Inflammatory macrophage treated with lipopolysaccharide for 1 hour (primary cell): ENCODE measurements at places on chromosomes 7 and 10.

- DNase-seq, result peak; percentile 85
Observed at GRCh38 chr10:6074489-6075301, 12.5 kb upstream of the IL2RA start.

GRCh38 chr10:76543655-76544054, 1094.0 kb downstream of the KCNMA1 start:
- DNase-seq, result no peak

DNA sequence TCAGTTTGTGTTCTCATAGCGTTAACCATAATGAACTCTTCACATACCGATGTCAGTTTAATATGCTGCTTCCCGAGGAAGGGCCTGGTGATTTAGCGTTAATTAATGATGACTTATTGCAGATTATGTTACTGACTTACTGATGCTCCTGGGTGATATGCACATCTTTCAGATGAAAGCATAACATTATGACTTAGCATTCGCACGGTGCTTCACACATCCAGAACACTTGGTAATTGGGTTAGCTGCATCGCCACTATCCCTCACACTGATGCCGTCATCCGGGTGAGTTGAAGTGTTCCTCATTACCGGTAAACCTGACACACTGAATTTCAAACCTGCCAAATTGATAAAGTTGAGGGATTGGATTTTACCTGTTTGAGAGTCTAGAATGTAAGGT, 239.0 kb upstream of the PODXL start:
- no peak for DNase-seq

- DNase-seq, result no peak
Observed at GRCh38 chr10:52642208-52642607, 130.4 kb downstream of the MBL2 start.

- no peak for DNase-seq
Observed at GRCh38 chr10:93206652-93207051, 133.0 kb downstream of the CYP26A1 start.

DNA sequence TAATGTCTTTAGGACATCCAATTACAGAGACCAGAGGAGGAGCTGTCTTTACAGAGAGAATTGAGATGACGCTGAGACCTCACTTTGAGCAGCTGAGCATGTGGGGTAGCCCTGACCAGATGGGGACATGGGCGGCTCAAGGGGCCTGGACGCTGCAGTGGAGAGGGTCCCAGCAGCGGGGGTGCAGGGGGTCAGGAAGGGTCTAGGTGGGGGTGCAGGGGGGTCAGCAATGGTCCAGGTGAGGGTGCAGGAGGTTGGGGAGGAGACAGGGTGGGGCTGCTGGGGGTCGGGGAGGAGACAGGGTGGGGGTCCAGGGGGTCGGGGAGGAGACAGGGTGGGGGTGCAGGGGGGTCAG, 43.2 kb upstream of the CFAP46 start:
- DNase-seq, result no peak

- no peak for DNase-seq
Observed at GRCh38 chr10:57898231-57898630, 369.5 kb downstream of the IPMK start.

GRCh38 chr7:106126170-106126938, 14.2 kb upstream of the SYPL1 start:
- peak; percentile 61 for DNase-seq

- DNase-seq, result no peak
Observed at GRCh38 chr10:62893036-62893435, 76.9 kb upstream of the EGR2 start.

GRCh38 chr7:48938539-48939295, 14.4 kb downstream of the CDC14C start:
- no peak for DNase-seq

- DNase-seq, result peak; percentile 69
Observed at GRCh38 chr10:86354761-86355540, 11.6 kb downstream of the GRID1 start.

DNA sequence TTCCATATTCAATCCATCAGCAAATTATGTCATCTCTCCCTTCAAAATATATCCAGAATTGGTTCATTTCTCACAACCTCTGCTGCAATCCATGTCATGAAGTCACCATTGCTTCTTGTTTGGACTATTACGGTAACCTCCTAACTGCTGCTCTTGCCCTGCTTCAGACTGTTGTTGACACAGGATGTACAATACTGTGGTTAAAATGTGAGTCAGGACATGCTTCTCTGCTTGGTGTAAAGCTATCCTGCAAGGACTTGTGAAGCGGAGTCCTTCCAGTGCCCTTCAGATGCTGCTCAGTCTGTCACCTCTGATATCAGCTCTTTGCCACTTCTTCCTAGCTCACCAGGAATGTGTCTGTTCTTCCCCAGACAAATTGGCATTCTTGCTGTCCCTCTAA, 10.4 kb upstream of the NXPH1 start:
- no peak for DNase-seq

DNA sequence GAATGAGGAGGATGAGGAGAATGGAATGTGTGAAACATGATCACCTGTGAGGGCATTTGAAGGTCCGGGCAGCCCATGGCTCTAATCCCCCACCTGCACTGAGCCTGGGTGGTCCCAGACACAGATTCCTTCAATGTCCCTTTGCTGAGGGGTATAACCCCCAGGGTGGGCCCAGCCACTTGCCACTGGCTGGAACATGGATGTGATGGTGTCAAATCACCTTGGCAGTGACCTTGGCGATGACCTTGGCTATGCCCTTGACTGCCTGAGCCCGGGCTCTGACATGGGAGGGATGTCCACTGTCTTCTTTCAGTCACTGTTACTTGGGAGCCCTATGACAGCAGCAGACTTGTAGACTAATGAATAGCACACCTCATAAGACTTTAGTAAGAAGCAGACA, 44.0 kb downstream of the PRKCQ start:
- DNase-seq, result no peak

GRCh38 chr10:77299320-77299719, 338.3 kb downstream of the KCNMA1 start:
- DNase-seq, result no peak

DNA sequence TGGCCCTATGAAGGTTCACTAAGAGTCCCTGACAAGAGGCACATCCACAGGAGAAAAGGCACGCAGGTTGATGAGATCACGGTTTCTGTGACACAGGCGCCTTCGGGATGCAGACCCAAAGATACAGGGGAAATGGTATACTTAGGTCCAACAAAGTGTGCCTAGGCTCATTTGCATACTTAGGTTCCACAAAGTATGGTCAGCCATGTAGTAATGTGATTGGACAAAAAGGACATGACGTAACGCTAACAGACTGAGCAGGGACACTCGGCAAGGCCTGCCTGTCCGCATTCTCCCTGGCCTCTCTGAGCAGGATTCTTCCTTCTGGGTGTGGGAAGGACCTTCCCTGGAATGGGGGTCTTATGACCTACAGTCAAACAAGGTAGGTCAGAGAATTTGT, 190.6 kb downstream of the CELF2 start:
- DNase-seq, result no peak

- no peak for DNase-seq
Observed at GRCh38 chr10:77825965-77826364, 100.6 kb downstream of the DLG5 start.

DNA sequence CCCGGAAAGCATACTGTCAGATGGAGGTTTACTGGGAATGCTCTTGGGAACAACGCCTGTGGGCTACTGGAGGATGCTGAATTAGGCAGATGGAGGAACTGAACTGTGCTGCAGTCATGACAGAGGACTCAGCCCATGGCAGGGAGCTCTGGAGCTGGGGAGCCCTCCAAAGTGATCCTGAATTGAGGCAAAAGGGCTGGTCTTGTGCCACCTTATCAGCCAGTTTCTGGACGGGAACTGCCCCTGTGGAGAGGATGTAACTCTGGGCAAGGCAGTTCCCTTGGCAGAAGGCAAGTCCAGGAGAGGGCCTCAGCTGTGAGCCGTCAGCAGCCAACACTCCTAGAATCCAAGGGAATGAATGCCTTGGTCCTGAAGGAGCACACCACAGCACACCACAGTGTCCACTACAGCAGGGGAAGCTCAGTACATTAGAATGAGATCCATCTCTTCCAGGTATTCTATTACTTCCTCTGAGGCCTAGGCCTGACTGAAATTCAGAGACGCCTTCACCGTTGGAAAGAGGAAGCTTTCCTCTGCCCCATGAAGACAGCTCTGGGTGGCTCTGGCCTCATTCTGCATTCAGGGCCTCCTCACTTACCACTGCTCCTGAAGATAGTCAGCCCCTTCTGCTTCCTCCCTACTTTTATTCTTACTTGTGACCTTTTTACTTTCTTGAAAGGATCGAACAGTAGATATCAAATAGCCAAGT, 139.6 kb upstream of the GPR26 start:
- peak; percentile 27 for DNase-seq

- no peak for DNase-seq
Observed at GRCh38 chr10:131277278-131277677, 34.2 kb downstream of the TCERG1L start.

DNA sequence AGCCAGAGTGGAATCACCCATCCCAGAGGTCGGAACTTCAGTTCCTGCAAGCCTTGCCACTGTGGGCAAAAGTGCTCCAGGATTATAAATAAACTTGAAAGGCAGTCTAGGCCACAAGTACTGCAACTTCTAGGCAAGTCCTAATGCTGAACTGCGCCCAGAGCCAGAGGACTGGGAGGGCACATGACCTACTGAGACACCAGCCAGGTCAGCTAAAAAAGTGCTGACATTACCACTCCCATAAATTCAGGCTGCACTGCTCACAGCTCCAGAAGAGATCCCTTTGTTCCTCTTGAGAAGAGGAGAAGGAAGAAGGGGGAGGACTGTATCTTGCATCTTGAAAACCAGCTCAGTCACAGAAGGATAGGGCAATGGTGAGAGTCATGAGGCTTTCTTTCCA, 1084.1 kb upstream of the PHF14 start:
- DNase-seq, result no peak

- DNase-seq, result no peak
Observed at GRCh38 chr7:55521512-55521911, 50.8 kb downstream of the VOPP1 start.

- peak; percentile 20 for DNase-seq
Observed at GRCh38 chr10:70234668-70235447, 1.6 kb upstream of the PPA1 start.

- DNase-seq, result no peak
Observed at GRCh38 chr10:716821-717220, 27.4 kb upstream of the DIP2C start.

DNA sequence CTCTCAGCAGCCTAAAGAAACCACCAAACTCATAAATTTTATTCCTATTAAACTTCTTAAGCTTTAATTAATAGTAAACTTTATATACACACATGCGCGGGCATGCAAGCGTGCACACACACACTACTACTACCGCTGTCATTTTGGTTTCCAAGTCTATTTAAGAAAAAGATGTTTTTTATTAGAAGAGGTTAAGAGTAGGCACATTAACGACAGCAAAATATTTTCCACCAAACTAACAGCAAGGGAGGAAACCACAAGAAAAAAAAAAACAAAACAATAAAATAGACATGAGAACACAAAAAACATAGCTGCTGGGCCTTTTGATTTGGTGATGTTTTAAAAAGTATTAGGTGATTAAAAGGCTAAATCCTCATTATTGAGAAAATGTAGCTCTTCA, 28.6 kb downstream of the RTKN2 start:
- no peak for DNase-seq

GRCh38 chr10:68249297-68249696, 17.4 kb upstream of the ATOH7 start:
- no peak for DNase-seq

GRCh38 chr7:29370531-29371314, 176.1 kb downstream of the CHN2 start:
- peak; percentile 13 for DNase-seq

GRCh38 chr7:45163692-45164052, 6.1 kb downstream of the RAMP3 start:
- DNase-seq, result no peak

DNA sequence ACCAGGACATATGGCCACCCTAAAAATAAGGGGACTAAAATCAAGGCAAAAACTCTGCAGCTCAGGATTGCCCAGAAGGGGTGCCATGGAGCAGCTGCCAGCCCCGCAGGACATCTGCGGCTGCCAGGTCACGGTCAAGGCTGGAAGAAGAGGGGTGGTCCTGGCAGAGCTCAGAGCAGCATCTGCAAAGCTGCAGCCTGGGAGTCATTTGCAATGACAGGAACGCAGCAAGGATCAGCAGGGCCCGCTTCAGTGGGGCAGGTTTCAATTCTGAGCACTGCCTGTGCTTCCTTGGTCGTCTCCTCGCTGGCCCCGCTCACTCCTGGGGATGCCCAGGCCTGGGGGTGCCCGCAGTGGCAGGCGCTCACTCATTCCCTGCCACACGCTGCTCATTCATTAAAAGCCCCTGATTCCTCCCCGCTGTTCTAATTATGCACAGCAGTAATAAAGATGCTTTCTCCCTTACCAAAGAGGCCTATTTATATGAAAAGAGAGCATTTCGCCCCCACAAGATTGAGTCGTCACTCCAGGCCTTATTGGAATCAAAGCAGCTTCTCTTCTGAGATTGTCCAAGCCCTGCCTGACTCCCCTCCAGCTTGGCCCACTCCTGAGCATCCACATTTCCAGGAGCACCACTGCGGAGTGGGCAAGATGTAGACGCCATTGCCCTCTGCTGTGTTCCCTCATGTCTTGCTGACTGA, 4.6 kb downstream of the HSPA12A start:
- DNase-seq, result no peak

DNA sequence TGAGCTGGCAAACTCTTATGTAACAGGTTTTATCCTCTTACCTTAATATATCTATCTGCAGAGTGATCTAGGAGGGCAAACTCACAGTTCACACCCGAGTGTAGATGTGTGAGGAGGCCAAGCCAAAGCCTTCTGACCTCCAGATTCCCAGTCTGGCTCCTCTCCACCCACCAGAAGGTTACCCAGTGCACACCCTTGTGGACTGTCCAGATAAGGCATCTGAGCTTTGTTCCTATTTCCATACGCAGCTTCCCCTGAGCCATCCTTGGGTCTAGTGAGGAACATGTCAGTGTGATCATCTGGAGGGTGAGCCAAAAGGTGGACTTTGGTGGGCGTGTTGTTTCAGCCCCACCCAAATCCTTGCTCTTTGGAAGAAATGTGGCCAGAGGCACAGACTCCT, 203.0 kb upstream of the MEOX2 start:
- peak; percentile 15 for DNase-seq

- no peak for DNase-seq
Observed at GRCh38 chr7:6409944-6410693, 37.6 kb downstream of the DAGLB start.

GRCh38 chr10:51468424-51468823, 231.0 kb downstream of the CSTF2T start:
- DNase-seq, result no peak
